Stimulated activated naive B cell treated with anti-CD40 and anti-IgM and Interleukin-4, amounts not matched to agents 10 μg/mL and 1 μg/mL and 100 μg/mL, for 72 hours (primary cell): ENCODE measurements at places on chromosomes 3 and 15.

DNA sequence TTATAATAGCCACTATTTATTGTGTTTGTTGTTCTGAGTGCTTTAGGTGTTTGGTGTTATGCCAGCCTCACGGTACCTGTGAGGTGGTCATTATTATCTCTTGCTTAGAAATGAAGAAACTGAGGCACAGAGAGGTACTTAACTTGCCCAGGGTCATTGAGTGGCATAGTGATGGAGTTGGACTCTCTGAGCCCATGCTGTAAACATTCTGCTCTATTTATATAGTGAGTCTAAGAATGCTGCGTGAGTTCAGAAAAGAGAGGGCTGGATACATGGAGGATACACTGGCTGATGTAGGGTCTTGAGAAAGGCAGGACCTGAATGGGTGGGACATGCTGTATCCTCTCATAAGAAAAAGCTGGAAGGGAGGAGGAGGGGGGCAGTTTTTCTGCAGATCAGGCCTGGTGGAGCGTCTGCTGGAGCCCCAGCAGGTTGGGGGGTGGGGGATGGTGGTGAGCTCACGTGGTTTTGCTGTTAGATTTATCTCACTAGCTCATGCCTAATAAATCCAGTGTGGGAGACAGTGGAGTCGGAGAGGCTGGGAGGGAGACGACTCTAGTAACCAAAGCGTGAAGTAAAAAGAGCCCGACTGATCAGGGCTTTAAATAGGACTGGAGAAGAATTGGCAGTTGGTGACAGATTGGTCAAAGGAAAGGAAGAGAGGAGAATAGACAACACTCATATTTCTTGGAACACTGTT lies 16.0 kb downstream of the MED12L start:
- no peak for DNase-seq

DNA sequence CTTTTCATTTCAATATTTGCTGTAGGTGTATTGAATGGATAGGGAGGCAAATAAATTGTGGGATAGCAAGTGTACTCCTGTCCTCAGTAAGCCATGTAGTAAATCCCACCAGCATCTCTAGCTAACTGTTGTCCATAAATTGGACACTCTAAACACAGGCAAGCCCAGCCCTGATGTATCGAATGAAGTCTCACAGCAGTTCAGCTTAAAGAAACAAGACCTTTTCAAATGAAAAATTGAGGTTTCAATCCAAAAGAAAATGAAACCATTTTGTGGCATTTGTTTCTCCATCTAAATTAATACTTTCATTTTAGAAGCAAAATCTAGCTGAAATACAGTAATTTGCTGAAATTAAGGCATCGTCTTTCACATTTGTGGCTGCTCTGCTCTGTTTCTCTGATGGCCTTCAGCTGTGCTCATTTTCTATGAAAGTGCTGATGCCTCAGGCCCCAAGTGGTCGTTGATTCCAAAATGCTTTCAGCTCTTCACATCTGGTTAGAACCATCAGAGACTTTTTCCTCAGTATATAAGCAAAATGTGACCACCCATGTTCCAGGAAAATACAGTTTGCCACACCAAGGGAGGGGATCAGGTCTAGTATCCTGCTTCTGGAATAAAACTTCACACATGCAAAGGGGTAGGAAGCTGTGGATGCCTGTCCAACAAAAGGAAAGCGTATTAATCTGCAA lies 245.0 kb downstream of the ZMAT3 start:
- DNase-seq, result no peak

- peak; percentile 45 for DNase-seq
These were observed 390.4 kb upstream of the LMCD1 start for GRCh38 chr3:8110966-8111798.

DNA sequence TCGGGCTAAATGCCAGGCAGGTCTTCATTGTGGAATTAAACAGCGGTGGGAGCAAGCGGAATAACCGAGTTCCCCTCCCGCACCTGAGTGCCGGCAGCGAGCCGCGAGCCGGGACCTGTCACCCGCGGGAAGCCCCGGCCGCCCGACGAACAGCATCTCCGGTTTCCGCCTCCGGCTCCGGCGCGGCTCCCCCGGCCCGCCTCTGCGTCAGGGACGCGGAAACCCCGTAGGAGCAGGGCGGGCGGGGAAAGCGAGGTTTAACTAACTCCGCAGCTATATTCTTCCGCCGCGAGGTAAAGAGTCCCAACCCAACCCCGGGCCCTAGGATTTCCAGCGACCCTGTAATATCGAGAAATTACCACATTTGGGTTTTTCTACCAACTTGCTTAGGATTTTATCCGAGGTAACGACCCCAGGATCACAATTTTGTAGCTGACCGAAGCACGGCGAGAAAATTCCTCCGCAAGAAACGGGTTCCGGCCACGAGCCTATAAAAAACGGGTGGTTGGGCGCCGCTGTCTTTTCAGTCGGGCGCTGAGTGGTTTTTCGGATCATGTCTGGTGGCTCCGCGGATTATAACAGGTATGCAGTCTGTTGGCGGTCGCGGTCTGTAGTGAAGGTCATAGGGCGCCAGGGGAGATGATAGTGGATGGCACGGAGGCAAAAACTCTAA lies at the start of gene EIF4A2:
Gene EIF4A2, plus strand, starts transcription at position 520 of the 673 bp plus-strand sequence. Its CDS starts 34 bp downstream, at position 554.
- DNase-seq, result peak; percentile 89

- DNase-seq, result peak; percentile 13
These were observed at the start of gene RHCG for GRCh38 chr15:89496155-89497098. RHCG (minus strand) TSS chr15:89496583; CDS start chr15:89496544, 39 bp downstream.

DNA sequence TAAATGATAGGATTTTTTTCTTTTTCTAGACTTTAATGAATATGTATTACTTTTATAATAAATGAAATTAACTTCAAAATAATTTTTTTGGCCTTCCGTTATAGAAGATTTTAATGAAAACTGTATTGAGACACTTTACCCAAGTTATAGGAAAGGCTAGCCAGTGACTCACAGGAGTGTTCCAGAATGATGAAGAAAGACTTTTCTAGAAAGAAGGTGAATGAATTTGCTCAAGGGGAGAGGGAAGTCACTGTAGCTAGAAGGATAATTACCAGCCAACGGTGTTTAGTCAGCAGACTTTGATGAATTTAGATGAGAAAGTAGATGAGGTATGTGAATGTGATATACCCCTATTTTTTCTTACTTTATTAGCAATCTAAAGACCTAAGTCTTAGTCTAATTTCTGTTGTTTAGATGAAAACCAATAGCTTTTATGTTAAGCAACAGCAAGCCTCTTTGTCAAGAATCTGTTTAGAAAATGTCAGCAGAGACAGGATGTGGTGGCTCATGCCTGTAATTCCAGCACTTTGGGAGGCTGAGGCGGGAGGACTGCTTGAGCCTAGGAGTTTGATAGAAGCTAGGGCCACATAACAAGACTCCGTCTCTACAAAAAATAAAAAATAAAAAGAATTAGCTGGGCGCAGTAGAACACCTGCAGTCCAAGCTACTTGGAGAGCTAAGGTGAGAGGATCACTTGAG lies 3.2 kb downstream of the ALAS1 start:
- no peak for DNase-seq
